ENCODE measurements at places on chromosomes 1 and 21.

- DNase-seq: no peak
Observed at GRCh38 chr1:227736814-227737432, 1.7 kb downstream of the SNAP47 start.

GRCh38 chr1:1602304-1602967 is 2.5 kb upstream of the FNDC10 start:
- no peak for DNase-seq

GRCh38 chr1:234589064-234589800 is 20.7 kb downstream of the IRF2BP2 start:
- no peak for DNase-seq

DNA sequence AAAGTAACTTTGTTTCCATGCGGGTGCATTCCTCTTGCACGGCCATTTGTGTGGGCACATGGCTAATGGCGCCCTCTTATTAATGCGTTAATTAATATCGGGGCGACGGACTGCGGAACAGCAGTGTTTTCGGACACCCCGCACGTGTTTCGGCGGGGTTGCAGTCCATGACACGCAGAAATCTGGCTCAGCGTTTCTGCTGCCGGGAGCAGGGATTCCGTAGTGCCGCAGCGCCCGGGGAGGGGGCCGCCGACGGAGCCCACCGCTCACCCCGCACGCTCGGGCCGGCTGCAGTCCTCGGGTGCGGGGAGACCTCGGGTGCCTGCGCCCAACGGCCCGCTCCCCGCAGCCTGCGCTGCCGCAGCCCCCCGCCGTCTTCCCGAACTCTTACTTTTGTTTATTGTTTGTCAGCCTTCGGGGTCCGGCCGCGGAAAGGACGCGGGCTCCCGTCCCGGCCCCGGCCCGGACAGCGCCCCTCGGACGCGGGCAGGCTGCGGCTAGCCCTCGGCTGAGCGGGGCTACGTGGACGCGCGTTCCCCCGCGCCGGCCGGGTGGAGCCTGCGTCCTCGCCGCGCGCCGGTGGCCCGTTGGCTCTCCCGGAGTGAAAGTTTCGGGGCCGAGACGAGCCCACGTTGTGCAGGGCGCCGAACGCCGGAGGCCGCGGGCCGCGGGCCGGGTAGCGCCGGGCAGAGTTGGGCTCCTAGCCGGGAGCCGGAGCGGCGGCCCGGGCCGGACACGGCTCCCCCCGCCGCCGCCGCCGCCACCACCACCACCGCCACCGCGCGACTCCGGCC is 849 bp downstream of the NFIA start:
- peak; percentile 67 for DNase-seq

All from sciatic nerve (tissue), 2 donors.